Fibroblast of skin of scalp (primary cell): ENCODE measurements at places on chromosomes 2 and 18.

- DNase-seq = no peak
These were observed 145.6 kb upstream of the NCK2 start for GRCh38 chr2:105598829-105599698.

DNA sequence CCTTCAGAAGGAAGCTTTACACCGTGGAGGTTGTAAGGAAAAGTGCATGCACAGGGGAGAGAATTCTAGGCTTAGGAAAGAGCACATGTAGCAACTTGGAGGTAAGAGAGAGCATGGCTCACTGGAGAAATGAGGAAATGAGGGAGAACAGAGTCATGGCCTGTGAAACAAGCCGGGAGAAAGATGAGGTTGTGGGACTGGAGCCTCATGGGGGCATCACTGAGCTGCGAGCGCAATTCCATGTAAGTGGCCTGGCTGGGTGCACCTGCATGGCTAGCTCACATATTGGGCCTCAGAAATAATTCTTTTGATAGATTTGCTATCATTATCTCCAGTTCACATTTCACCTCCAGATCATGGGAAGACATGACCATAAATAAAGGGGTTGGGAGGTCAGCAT is 785.5 kb upstream of the RAB6C start:
- no peak for DNase-seq

DNA sequence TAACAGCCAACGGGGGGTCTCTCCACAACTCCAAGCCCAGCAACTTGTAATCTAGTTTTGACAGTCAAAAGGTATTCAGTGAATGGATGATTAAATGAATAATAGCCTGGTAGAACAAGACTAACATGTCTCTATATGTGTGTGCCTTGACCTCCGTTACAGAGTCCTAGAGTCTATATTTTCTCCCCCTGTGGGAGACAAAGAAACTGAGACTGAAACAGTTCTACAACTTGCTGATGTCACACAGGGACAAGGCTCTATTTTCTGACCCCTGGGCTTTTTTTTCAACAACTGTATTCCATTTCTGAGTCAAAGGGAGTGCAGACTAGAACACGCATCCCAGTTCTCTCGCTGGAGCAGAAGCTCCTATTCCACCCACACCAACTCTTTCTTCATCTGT is 223.6 kb upstream of the AGAP1 start:
- no peak for DNase-seq

GRCh38 chr2:6999211-6999877 is 82.1 kb downstream of the RNF144A start:
- DNase-seq = no peak

DNA sequence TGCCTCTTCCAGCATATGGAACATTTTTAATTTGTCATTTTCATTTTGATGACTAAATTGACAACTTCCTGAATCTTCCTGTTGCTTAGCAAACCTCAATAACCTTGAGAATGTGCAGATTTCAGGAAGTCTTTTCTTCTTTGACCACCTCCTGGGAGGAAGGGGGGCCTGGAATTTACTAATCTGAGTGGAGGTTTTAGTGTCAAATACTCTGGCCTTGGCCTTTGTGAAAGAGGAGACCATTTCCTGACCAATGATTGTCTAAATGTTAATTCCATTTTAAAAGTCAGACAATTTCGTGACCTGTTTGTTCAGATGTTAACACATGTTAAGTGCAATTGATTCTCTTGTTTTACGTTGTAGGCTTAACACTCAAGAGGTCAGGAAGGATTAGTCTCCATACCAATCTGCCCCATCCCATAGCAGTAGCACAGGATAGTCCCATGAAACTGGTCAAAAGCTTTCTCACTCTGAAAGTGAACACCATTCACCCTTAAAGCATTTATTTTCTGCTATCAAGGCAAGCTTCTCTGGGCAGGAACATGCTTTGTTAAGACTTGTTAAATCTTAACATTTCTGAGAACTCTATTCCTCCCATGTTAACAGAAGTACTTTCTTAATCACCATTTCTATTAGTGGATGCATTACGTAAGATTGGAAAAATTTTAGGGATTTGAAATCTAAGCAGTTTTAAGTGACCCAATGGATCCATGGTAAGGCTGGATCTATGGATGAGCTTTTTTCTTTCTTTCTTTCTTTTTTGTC is 219.6 kb downstream of the RND3 start:
- DNase-seq = no peak

DNA sequence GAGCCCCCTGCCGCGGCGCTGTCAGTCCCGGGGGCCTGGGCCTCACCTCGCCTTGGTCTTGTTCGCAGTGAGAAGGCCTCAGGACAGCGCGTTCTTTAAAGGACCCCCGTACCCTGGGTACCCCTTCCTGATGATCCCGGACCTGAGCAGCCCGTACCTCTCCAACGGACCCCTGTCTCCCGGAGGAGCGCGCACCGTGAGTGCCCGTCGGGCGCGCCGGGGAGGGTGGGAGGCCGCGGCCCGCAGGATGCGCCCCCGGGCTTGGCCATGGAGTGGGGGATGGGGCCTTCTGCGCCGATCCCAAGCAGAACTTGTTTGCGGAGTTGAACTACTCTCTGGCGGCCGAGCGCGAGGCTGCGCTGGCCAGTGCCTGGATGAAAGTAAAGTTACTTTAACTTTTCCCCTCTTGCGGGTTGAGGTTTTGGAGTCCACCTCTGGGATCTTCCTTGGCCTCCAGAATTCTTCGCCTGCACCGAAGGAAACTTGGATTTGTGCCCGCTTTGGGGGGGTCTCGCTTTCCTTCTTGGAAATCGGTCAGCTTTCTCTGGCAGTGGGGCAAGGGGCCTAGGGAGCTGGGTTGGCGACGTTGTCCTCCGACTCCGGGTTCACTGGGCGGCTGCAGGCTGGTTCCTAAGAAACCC is 1.2 kb downstream of the TCF7L1 start:
- DNase-seq = peak; percentile 45

DNA sequence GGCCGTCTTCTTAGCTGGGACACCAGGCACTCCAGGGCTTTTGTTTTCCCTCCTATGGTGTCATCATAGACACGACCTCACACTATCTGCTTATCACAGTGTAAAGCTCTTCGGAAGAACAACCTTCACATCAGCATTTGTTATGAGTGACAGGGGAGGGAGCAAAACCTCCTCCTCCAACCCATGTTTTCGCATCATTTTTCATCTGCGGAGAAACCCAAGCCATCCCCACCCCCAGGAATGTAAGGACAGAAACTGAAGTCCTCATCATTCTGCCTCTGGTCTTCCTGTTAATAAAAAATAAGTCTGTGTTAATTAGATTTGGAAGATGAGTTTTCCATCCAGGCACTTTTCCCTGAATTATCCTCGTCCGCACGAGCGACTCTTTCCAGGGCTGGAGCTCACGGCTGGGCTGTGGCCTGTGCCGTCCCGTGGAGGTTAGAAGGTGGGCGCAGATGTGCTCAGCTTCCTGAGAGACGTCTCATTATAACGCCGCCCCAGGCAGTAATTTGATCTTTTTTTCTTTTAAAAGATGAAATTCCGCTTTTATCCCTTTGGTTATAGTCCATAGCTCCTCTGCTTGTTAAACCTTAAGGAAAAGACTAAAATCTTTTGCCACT is 101.6 kb upstream of the TMEM18 start:
- DNase-seq = no peak

DNA sequence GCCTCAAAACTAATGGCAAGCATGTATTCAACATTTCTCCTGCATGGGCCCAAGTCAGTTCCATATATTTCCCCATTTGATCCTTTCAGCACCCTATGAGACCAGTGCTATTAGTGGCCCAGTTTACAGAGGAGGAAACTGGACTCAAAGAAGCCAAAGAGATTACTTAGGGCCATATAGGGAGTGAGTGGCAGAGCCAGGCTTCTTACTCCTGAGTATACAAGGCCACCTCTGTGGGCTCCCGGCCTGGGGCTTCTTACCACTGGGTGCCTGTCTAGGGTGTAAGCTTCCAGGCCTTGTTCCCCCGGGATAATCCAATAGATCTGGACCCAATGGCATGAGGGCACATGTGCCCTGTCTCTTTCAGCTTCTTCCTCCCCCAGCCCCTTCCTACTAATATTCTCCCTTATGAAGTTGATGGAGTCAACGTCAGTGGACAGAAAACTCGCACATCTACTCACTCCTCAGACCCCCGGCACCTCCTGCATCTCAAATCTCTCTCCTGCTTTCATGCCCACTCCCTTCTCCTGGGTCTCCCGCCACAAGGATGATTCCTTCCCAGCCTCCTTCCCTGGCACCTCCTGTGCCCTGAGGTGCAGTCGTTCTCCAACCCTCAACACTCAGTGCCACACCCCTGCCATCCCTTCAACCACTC is 222.6 kb downstream of the ANAPC1 start:
- DNase-seq = no peak

DNA sequence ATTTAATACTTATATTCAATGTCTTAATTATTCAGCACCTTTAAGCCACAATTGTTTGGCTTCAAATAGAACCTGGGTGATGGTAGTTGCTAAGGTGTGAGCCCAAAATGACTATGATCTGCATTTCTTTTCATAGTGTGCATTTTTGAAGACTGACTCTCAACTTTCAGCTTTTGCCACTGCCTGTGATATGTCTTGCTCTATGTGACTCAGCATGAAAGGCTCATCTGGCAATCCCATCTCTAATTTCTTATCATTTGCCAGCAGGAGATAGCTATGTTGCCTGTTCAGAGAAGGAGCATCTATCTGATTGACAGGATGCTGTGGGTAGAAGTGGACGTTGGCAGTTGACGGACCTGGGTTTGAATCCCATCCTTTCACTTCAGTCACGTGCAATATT is 34.5 kb upstream of the CCDC93 start:
- DNase-seq = peak; percentile 7

DNA sequence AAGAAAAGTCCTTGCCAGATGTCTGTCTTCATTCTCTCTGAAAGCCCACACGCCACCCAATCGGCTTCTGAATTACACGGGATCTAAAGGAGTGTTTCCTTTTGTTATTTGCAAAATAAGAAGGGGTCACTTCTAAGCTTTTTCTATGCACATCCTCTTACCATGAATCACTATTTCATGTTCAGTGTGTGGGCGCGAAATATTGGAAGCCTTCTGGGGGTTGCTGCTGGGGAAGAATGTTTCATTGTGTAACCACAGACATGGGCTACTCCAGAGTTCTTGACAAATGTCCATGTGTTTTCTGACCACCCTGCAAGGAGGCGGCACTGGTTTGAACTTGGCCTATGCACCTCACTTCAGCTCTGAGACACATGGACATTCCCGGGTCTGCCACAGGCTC is 133.6 kb upstream of the APCDD1 start:
- DNase-seq = peak; percentile 80

- DNase-seq = no peak
These were observed 33.2 kb downstream of the KCNS3 start for GRCh38 chr2:17911491-17912260.

DNA sequence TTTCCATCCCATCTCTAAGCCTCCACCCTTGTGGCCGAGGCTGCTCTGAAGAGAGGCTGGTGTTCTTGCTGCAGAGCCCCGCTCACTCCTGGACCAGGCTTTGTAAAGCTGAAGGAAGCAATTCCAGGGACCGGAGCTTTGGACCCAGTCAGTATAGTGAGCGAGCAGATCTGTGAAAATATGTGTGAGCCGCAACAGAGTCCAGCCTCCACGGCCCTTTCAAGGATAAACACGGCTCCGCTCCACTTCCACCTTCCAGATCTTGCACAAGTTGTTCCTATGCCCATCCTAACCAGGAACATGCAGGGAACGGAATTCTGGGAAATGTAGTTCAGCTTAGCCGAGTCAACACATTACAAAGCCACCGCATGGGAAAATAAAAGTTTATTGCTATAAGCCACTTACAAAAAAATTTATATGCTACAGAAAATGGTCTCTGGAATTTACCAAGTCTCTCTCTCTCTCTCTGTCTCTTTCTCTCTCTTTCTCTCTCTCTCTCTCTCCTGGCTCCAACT is 151.7 kb upstream of the ZNF521 start:
- peak; percentile 80 for DNase-seq

GRCh38 chr2:98348066-98348561 is 1.9 kb downstream of the CNGA3 start:
- DNase-seq = no peak

GRCh38 chr2:190123956-190124355 is 61.4 kb upstream of the MSTN start:
- DNase-seq = peak; percentile 51

GRCh38 chr2:170009209-170009608 is 168.7 kb upstream of the MYO3B start:
- no peak for DNase-seq

DNA sequence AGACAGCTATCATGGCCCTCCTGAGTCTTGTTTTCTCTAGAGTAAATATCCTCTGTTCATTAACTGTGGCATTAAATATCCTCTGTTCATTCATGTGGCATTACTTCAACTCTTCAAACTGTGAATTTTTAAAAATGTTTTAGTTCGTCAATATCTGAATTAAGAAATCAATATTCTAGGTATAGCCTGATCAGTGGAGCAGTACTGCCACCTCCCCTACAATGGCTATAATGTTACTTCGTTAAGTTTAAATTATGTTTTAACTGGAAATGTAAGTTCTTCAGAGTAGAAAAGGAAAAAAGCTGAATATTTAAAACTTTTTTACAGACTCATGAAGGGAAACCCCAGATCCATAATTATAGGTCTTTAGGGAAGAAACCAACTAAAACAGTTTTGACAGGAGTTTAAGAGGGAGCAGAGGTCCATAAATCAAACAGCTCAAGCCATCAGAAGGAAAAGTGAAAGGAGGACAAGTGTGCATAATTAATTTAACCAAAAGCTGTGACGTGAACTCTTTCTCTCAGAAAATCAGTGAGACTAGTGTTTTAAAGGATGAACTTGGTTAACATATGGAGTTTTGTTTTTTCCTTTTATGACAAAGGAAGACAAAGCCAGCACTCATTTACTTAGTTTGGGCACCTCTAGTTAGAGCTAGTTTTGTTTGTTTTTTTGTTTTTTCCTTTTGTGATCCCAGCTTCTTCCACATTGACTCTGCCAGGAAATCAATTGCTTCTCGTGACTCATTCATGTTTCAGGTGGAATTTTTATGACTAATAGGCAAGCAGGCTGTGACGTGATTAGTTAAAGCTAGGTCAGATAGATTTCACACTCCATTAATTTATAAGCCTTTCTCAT is 44.9 kb downstream of the RBBP8 start:
- DNase-seq = peak; percentile 69

GRCh38 chr18:56825321-56825720 is 174.2 kb downstream of the WDR7 start:
- DNase-seq = no peak

GRCh38 chr2:220893411-220893810 is 678.7 kb downstream of the EPHA4 start:
- DNase-seq = peak; percentile 3

DNA sequence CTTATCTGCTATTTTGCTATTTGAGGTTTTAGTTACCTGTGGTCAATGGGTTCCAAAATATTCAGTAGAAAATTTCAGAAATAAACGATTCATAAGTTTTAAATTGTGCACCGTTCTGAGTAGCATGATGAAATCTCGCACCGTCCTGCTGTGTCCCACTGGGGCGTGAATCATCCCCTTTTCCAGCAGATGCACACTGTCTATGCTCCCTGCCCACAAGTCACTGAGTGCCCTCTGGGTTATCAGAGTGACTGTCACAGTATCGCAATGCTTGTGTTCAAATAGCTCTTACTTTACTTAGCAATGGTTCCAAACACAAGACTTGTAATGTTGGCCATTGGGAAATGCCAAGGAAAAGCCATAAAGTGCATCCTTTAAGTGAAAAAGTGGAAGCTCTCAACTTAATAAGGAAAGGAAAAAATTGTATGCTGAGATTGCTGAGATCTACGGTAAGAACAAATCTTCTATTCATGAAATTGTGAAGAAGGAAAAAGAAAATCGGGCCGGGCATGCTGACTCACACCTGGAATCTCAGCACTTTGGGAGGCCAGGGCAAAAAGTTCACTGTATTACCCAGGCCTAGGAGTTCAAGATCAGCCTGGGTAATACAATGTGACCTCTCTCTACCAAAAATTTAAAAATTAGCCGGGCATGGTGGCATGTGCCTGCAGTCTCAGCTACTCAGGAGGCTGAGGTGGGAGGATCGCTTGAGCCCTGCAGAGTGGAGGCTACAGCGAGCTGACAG is 13.3 kb downstream of the COL4A3 start:
- DNase-seq = no peak
